Brain (organoid and tissue), 16 donors: ENCODE measurements at places on chromosomes 4 and X. TPM values are rescaled to one million over a fixed set of nuclear protein-coding genes. Genes with fewer than 3 reads are reported as not detected.

L1CAM gene
- 91.5 TPM for polyA plus RNA-seq

- DNase-seq, result no peak
These were observed 60.6 kb upstream of the STX18 start for GRCh38 chr4:4602468-4602867.

GRCh38 chr4:121822796-121823504 is 733 bp downstream of the CCNA2 start:
- peak; percentile 13 for DNase-seq

PNMA6E gene
- not detected for polyA plus RNA-seq

GRCh38 chr4:41426539-41426938 is 111.4 kb upstream of the LIMCH1 start:
- DNase-seq, result no peak

DNA sequence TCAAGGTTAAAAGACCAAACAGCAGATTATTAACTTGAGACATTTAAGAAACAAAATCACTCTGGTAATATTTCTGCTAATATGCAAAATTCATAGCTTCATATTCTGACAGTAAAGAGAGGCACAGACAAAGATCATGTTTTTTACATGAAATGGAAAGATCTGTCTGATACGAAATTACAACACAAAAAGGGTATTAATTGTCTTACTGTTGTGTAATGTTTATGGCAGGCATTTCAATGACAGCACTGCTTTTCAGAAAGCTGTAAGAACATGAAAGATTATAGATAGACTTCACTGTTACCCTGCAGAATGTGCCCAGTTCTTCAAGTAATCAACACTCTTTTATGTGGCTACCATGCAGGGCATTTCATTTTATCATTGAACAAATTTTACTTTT is 15.4 kb downstream of the DCHS2 start:
- DNase-seq, result no peak

DNA sequence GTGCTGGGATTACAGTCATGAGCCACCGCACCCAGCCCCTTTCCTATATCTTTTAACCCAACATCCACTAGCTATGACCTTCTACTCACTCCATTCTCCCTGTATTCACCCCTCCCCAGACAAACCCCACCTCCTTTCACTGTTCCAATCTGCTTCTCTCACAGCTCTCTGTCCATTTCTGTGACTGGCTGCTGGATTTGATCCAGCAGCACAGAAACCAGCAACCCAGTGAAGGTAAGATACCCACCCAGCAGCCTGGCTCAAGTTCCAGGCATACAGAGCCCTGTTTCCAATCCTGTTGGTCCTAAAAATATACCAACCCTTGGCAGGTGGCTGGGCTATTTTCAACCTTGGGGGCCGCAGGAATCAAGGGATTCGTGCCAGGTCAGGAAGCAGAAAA is 56.9 kb upstream of the SMIM10 start:
- DNase-seq, result no peak

GRCh38 chr4:732911-733630 is 27.4 kb downstream of the PCGF3 start:
- no peak for DNase-seq

DNA sequence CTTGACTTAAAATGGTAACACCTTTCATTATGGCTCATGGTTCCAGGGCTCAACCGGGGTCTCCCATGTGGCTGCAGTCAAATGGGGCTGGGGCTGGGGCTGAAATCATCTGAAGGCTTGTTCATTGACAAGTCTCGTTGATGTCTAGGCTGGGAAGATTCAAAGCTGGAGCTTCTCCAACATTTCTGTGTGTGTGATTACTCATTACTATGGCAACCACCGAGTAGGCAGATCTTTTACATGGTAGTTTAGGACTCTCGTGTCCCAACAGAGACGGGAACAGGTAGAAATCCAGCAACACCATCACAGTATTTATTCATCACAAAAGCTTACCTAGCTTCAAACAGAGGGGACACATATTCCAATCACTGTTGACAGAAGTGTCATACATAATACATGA is 7.8 kb downstream of the YTHDC1 start:
- DNase-seq, result peak; percentile 65

DNA sequence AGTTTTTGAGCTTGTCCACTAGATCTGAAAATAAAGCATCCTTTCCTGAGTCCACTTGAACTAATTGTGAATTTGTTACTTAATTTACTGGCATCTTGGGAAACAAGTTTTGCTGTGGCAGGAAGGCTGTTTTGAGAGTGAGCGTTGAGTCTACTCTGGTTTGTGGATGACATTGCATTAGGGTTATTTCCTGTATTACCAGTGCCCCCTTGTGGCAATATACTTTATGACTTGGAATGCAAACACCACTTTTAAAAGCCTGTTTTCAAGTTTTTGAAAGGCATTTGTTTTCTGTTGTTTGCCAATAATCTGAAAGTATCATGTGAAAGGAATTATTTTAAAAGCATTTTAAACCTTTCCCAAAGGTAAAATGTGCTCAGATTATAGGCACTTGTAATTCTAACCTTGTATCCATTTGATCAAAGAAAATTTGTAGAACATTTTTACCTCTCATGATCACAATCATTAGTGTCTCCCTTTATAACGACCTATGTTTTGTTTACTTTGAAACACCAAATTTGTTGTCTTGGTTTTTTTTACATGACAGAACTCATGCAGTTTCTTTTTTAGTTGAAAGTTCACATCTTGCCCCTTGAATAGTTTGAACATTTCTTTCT is 18.0 kb upstream of the CYP2U1 start:
- DNase-seq, result peak; percentile 84

ZNF732 gene
- not detected for polyA plus RNA-seq

PAGE4 gene
- not detected for polyA plus RNA-seq

GRCh38 chr4:64899563-64899962 is 490.3 kb upstream of the TECRL start:
- no peak for DNase-seq

KCNE5 gene
- 1.3 TPM for polyA plus RNA-seq

DNA sequence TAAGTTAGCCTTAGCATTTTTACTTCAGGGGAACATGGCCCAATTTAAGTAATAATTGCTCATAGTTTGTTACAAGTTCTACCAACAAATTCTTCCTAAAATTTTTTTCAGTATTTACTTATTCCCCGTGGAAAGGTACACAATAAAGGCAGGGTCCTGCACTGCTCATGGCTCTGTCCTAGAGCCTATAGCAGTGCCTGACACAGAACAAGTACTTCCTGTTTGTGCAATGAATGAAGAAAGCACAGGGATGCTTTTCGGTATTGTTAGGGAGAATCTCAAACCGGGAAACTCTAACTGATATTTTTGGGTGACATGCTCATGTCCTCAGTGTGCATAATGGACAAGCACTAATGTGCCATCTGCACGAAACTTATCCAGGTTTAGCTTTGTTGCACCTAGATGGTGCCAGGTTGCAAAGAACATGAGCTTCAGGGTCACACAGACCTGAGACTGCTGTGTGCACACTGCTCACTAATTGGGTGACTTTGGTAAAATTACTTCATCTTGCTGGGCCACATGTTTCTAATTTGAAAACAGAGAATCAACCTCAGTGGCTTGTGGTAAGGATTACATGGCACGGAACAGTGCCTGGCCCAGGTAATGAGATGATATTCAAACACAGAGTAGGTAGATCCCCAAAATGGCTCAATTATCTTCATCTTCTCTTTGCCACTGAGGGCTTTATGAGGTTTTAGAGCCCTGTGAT is 175.8 kb upstream of the NPY2R start:
- no peak for DNase-seq

- DNase-seq, result peak; percentile 91
These were observed at the start of gene ARX for GRCh38 chrX:25015486-25016360. TSS of gene ARX (minus strand) at chrX:25015965. CDS start at chrX:25015737, 228 bp downstream.

AIMP1 gene
- 15.4 TPM for polyA plus RNA-seq

GNRHR gene
- polyA plus RNA-seq, result not detected

DNA sequence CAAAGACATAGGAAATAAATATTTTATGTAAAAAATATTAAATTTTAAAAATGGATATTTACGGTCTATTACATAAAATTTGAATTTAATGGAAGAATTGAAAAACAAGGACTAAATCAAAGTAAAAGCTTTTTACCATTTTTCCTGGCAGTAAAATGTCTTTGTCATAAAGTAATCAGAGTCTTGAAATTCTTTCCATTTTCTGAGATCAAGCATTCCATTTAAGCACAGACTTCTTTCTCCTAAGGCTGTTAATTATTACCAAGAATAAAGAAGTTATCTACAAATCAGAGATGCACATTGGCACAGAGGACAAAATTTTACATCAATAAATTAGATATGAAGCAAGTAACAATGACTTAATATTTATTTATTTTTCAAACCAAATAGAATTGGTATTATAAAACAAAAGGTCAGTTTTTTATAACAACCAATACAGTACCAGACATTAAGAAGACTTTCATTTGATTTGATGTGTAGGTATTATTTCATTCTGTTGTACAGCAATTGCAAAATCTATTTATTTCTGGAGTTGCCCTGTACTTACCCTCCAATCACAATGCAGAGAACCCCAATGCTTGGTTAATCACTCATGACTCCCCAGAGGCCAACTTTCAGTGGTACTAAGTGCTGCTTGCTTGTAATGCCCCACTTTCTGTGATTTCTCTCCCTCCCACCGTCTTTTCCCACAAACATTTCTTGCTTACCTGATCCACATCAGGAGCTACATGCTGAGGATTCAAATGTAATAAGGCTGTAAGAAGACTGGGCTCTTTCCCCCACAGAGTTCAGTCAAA is 254.6 kb downstream of the GASK1B start:
- DNase-seq, result no peak

HDX gene
- 1.8 TPM for polyA plus RNA-seq

- DNase-seq, result no peak
These were observed 23.0 kb downstream of the GABRA3 start for GRCh38 chrX:152428120-152428519.

CCNQ gene
- polyA plus RNA-seq, result 32.1 TPM

DNA sequence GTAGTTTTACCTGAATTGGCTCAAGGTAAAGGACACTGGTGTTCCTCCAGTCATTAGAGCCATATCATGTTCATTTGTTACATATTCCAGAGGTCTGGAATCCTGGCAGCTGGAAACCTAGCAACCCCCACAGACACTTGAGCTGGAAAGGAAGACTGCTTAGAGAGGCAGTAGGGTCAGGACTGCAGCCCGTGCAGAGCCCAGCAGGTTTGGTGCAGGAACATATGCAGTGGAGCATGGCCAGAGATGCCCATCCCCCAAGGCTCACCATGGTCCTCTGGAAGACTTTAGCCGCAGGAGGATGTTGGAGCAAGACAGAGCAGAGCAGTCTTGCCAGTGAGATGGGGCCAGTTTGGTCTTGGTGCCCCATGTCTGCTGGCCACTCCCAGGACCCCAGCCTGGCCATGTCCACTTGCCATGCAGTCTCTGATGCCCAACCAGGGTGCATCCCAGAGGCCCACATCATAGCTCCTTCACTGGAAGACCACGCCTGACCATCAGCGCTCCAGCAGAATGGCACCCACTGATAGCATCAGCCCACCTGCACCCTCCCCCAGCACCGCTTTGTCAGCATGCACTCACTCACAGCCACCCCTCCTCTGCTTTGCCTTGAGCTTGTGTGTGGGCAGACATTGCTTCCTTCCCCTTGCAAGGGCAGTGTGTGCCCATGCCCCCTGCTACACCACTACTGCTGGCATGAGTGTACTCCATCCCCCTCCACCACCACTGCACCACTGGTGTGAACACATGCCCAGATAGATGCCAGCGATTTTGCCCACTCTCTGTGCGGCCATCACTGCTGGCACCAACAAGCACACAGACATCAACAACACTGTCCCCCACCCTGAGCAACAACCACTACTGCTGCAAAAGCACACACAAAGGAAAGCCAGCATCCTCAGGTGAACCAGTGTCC is 190.3 kb upstream of the SPOCK3 start:
- no peak for DNase-seq

DNA sequence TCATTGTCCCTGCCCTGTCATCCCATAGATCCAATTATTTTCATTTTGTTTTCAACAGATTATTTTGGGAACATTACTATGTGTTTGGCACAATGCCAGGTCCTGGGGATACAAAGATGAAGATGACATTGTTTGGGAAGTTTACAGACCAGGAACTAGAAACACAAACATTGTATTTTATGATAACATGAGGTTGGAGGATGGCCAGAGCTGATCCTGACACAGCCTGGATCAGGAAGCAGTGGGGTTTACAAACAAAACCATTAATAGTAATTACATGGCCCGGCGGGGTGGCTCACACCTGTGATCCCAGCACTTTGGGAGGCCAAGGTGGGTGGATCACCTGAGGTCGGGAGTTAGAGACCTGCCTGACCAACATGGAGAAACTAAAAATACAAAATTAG is 29.9 kb downstream of the CLRN2 start:
- DNase-seq, result no peak

DNA sequence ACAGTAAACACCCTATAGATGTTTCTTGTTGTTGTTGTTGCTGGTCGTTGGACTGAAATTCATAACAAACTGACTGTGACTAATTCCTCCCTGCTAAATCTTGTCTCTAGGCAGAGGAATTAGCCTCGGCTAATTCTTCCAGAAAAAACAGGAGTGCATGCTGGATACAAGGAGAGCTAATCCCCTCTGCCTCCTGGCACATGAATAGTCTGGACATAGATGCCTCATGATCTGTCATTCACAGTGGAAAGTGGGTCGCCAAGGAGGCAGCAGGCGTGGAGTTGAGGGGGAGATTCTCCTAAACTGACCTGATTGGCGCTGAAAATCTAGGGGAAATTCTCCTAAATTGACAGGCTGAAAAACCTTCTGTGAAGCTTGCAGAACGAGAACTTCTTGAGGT is 220.1 kb downstream of the DCTD start:
- no peak for DNase-seq

DNA sequence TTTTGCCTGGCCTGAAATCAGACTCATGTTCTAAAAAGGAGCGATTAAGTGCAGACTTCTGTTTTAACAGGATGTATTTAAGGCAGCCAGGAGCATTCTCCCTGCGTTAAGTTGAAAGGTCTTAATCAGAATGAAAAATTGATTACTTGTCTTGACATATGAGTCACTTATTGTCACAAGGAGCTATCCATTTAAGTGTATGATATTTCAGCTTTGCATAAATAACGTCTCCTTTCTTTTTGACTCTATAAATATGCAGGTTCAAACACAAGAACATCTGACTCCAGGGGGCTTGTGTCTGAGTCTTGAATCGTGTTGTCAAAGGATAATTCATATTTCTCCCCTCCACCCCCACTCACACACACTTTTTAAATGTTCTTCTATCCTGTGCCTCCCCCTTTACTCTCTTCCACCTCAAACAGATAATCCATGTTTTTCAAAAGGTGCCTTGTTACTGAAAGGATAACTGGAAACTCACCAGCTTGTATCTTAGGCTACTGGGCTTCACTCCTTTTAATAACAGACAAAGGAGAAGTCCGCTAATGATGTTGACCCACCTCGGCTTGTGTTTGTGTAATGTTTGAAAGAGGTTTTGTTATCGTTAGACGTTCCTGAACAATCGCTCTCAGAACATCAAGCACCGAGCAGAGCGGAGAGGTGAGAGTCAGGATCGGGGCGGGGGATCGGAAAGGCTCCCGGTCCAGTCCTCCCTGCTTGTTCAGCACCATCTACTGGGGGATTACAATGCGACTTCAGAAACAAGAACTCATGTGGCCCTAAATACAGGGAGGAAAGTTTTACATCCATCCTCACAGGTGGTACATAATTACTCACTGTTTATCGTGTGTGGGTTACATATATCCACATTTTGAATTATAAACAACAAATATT is 107.5 kb upstream of the RPL34 start:
- peak; percentile 83 for DNase-seq

TRAM1L1 gene
- 1.6 TPM for polyA plus RNA-seq

NSDHL gene
- polyA plus RNA-seq, result 33.7 TPM
